ENCODE measurements at places on chromosomes 2 and 18. TPM values are rescaled to one million over a fixed set of nuclear protein-coding genes. Genes with fewer than 3 reads are reported as not detected.

EVX2 gene
- not detected for total RNA-seq

DNA sequence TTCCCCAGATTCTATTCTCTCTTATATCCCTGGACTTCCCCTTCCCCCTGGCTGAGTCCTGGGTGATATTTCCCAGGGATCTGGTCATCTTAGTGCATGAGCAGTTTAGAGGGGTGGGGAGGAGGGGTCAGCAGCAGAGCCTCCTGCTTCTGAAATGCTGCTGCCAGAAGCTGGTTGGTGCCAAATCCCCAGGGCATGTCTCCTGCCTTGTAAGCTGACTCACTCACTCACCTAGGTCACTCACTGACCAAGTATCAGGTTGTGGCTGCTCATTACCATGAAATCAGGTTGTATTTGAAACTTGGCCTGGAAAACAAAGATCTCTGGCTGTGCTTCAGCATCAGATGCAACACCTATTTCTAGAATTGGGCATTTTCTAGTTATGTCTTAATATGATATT lies 14.3 kb downstream of the GPR39 start:
- DNase-seq, result no peak

DNA sequence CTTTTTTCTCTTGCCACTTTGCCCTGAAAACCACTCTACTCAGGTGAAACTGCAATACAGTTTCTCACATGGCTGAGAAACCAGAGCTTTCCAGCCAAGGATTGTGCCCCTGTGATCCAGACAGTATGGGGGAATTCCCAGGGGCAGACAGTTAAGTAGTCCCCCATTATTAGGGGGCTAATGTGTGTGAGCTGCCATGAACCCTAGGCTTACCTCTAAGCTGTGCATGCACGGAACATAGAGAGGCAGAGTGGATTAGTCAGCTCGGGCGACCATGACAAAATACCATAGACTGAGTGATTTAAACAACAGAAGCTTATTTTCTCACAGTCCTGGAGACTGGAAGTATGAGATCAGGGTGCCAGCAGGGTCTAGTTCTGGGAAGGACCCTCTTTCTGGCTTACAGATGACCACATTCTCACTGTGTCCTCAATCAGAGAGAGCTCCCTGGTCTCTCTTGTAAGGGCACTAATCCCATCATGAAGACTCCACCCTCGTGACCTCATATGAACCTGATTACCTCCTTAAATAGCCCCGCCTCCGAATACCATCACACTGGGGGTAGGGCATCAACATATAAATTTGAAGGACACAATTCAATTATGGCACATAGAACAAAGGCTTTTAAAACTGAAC lies 215.1 kb downstream of the EIPR1 start:
- DNase-seq, result no peak

DNA sequence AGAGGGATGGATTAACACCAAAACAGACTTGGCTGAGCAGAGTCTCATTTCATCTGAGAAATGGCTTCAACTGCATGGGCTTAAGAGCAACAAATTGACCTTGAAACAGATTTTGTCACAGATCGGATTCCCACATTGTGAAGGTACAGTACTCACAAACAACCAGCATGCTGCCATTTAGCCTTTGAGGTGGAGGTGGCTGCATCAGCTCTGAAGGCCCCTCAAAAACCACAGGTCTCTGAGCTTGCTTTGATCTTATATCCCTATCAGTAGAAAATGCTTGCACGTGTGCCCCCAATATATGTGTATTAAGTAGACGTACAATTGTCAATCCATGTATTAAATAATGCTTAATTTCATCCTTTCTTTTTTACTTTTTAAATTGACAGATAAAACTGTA lies 6.2 kb downstream of the VWA3B start:
- no peak for DNase-seq

GRCh38 chr18:48564139-48564538 lies 25.3 kb downstream of the CTIF start:
- no peak for DNase-seq

GRCh38 chr2:207231967-207232366 lies 66.2 kb upstream of the KLF7 start:
- no peak for DNase-seq

- DNase-seq, result no peak
These were observed 16.9 kb upstream of the CYBRD1 start for GRCh38 chr2:171505374-171505773.
